ENCODE measurements at places on chromosomes 3 and 15.

DNA sequence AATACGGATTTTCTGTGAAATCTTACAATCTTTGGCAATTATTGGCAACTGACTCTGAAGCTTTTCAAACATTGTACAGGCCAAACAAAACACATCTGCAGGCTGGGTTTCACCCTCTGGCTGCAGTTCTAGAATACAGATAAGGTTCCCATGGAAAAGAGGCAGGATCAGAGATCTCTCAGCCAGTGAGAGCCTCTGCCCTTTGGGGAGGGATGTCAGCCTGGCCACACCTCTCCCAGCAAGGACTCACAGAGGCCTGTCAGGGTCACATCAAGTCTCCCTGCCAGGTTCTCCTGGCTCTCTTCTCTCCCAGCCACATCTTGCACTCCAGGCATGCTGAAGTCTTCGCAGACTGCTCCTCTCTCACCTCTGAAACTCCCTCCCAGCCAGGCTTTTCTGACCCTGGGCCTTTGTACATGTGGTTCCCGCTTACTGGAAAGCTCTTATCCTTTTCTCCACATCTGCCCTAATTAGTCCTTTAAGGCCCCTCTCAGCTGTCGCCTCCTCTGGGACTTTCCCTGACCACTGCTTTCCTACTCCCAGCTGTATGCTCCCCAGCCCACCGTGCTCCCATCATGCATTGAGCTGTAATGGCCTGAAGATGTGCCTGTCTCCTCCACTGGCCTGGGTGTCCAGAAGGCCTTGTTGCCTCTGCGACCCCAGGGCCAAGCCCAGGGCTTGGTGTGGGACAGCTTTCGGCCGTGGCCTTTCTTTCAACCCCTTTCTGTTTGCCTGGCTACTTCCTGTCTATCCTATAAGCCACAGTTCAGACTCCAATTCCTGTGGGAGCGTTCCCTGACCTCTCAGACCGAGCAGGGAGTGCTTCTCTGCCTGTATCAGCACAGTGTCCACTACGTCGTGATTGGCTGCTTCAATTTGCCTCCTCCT is 4.3 kb downstream of the RBP1 start:
- DNase-seq = no peak

DNA sequence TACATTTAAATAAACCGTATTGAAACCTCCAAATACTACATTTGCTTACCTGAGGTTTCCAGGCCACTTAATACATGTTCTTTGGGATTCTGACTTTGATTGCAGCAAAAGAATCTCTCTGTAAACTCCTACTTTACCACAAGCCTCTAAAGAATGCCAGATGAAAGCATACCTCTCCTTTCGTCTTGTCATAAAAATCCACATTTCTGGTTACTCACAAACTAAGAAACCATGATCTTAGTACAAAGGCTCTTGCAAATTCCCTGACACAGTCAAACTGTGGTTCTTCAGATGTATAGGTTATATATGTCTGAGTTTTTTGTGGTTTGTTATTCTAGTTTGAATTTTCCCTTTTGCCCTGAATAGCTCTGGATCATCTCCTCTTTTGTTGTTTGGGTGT is 188.4 kb downstream of the RAP2B start:
- no peak for DNase-seq

GRCh38 chr3:116440196-116440595 is 5.1 kb downstream of the LSAMP start:
- DNase-seq = no peak

DNA sequence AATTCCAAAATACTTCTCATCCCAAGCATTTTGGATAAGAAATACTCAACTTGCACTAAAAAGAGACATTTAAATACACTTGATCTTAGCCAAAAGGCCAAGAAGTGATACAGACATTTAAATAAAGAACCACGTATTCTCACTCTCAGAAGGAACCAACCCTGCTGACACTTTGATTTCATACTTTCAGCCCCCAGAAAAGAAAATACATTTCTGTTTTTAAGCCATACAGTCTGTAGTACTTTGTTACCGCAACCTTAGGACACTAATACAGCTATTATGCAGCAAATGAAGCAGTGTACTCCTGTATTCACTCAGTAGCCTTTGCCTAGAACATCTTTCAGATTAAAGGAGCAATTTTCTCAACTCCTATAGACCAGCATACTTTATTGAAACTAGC is 86.7 kb downstream of the TBC1D5 start:
- DNase-seq = no peak

DNA sequence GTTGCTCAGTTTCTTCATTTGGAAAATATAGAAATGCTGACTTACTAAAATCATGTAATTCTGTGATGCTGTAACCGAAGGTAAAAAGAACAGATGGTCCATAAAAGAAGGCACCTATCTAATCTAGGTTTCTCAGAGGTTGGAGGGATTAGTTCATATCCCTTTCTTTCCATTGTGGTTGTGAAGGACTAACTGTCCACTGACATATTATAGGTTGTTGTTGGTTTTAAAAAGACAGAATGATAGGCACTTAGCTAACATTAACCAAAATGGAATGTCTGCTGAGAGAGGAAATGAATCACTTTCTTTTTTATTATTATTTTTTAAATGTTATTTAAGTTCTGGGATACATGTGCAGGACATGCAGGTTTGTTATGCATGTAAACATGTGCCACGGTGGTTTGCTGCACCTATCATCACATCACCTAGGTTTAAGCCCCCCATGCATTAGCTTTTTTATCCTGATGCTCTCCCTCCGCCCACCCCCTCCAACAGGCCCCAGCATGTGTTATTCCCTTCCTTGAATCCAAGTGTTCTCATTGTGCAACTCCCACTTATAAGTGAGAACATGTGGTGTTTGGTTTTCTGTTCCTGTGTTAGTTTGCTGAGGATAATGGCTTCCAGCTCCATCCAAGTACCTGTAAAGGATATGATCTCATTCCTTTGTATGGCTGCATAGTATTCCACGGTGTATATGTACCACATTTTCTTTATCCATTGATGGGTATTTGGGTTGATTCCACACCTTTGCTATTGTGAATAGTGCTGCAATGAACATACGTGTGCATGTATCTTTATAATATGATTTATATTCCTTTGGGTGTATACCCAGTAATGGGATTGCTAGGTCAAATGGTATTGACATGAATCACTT is 45.8 kb downstream of the ALDH1A2 start:
- no peak for DNase-seq

- DNase-seq = no peak
Observed at GRCh38 chr15:67091071-67091979, 25.9 kb downstream of the SMAD3 start.

GRCh38 chr3:53668872-53669271 is 174.5 kb downstream of the CACNA1D start:
- DNase-seq = no peak

DNA sequence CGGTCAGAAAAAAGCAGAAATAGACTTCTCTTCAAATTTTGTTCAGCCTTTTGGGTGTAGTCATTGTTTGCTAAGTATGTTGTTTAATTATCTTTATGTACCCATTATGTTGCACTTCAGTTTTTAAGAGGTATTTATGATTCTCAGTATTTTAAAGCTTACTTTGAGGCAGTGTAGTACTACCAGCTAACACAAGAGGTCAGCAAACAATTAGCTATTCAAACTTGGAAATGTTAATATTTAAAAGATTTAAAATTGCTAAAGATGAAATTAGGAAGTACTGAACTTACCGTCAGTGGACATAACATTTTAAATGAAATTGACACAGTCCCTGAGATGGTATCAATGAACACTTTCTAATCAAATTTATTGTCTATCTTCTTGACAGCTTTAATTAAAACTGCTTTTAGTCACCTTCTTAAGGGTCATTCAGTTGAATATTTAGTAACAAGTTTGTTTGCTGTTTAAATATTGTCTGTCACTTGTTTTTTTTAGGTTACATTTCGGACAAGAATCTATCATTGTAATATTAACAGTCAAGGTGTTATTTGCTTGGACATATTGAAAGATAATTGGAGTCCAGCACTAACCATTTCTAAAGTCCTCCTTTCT is 28.1 kb downstream of the NKIRAS1 start:
- no peak for DNase-seq

GRCh38 chr15:85289677-85290365 is 90.6 kb upstream of the AKAP13 start:
- no peak for DNase-seq

DNA sequence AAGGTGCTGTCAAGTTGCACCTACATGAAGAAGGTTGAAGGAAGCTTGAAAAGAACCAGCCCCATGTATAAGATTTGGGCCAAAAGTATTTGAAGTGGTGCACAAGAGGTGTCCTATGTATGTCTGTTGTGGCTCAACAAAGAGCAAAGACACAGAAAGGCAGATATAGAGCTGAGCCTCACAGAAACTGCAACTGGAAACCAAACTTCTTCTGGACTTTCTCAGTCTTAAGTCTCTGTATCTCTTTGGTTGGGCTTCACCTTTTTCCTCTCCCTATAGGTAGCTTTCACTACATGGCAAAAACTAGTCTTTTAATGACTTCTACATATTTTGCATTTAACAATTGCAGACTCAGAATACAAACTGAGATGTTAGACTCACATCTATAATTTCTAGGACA is 8.8 kb upstream of the CMC1 start:
- DNase-seq = no peak

GRCh38 chr3:12891985-12892839 is 50.8 kb upstream of the RPL32 start:
- DNase-seq = no peak

DNA sequence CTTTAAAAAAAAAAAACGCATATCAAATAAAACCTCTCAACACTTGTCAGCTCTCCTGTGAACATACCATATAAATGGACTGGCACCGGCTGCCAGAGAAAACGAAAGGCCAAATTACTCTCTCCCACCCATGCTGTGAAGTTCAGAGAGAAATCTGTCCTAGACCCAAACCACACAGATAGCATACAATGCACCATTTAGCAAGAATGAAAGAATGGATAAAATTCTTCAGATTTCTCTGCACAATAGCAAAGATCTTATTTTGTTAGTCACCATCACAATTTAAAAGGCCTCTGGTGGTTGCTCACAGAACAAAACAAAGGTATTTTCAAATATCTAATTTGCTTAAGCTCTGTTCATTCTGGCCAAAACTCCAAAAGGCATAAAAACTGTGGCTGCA is 93.9 kb upstream of the BHLHE40 start:
- no peak for DNase-seq

All from GM12891 (cell line).